ENCODE measurements at places on chromosomes 3 and 15.

DNA sequence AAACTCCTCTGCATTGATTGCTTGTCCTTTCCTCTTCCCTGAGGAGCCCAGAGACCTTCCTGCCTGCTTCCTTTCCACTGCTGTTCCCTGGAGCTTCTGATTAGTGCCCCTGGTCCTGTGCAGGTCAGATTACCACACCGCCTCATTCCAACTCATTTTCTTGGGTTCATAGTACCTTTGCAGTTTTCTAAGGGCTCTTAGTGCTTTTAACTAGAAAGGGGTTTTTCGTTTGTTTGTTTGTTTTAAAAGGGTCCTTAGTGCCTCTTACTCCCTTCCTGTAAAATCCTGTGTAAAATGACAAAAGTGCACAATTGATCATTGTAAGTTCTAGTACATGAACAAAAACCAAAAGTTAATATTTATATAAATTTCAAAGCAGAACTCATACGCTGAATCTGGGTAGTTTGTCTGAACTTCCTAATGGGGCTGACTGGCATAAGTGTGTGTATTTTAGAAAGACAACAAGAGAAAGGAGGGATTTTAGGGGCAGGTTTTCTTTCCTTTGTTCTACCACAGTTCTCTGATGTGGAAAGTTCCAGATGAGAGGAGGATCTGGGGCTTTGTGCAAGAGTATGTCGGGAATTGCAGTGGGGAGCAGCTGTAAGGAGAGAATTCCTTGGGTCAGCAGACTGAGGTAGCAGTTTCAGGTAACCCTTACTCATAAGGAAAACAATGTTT lies 30.6 kb downstream of the SNRK start:
- DNase-seq: no peak

DNA sequence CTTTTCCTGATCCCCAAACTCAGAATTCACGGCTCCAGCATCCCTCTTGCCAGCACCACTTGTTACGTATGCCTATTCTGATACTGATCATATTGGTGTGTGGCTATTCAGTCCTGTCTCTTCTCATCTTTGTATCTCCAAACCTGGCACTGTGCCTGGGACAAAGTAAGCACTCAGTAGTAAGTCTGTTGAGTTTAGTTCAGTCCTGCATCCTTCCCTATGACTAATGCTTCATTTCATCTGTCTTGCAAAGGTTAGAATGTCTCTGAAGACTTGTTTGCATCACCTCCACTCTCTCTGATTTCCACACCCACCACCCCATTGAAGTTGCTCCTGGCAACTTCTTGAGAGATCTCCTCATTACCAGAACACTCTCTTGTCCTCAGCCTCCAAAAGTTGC lies 80.3 kb downstream of the HMG20A start:
- no peak for DNase-seq

DNA sequence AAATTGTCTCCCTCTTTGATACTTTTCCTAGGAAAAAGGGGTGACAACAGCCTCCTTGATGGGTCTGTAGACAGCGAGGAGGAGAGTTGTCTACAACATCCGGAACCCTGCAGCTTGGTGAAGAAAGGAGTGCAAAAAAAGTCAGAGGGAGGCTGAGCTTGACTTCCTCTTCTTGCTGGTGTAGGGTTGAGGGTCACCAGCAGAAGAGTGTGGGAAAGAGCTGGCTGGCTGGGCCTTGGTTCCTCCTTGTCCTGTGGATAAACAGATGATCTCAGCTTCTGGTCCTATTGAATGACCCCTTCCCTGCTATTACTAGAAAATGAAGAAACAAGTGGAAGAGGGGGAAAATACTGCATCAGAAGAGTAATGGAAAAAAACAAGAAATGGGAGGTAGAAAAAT lies 20.4 kb downstream of the SLC7A14 start:
- no peak for DNase-seq

- no peak for DNase-seq
These were observed 364.1 kb upstream of the KCNMB2 start for GRCh38 chr3:178172121-178172520.

GRCh38 chr15:78718837-78719236 lies 77.8 kb upstream of the CHRNB4 start:
- DNase-seq: no peak

DNA sequence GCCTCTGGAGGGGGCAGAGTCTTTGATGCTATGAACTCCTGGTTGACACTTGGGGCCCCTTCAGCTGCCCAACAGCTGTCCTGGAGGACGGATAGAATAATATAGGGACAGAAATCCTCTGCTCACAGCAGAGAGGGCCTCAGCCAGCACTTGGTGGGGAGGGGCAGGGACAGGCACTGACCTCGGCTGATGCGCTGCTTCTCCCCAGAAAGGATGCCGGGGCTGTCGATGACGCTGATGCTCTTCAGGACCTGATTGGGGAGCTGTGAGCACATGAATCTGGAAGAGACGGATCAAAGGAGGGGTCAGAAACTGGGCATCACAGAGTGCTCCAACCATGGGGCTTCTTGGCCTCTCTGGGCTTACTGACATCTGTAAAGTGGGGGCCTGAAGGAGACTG lies 29.5 kb downstream of the EHD4 start:
- no peak for DNase-seq
